ENCODE measurements at places on chromosomes 12 and 14.

DNA sequence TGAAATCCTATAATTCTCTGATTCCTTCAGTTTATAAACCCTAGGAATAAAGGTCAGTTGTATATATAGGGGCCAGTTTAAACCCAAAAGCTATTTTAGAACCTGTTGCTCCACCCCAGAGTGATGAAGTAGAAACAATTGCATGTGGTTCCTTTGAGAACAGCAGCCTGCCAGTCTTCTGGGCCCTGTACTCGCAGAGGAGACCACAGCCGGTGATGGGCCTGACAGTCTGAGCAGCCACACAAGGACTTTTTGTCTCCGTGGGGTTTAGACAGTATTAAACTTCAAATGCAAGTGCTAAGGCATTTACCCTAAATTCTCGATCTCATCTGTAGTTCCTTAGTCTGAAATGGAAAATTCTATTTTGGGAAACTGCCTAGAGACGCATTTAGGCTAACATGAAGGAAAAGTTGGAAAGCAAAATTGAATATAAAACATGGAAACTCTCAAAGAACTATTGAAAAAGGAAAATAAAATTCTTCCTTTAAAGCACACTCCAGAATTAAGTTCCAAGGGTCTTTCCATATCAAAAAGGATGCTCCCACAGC lies 80.6 kb downstream of the PRICKLE1 start:
- DNase-seq = no peak

- no peak for DNase-seq
Observed at GRCh38 chr14:69652942-69653684, 41.7 kb downstream of the SUSD6 start.

DNA sequence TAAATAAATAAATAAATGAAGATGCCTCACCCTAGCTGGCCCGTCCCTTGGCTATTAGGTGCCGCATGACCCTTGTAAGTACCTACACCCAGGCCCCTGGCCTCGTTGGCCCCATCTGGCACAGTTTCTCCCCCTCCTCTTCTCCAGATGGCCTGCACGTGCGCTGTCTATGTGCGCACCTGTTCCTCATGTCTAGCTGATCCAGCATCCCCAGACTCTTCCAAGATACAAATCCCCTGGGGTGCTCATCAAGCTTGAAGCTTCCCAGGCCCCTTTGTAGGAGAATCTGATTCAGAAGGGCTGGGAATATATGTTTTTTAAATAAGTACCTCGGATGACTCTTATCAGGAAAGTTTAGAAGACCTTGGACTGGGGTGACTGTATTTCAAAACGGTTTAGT lies 133.3 kb downstream of the CHST11 start:
- no peak for DNase-seq

GRCh38 chr12:8844665-8845064 lies 22.2 kb downstream of the A2ML1 start:
- no peak for DNase-seq

- DNase-seq = no peak
Observed at GRCh38 chr12:62736596-62736995, 198.4 kb downstream of the PPM1H start.

- no peak for DNase-seq
Observed at GRCh38 chr14:94914191-94914590, 144.3 kb upstream of the GSC start.

All from NCI-H1092 (cell line).